ENCODE measurements at places on chromosomes 13 and 19.
A peak's percentile ranks its signal among the peaks of the same experiment; 100 is the strongest.

DNA sequence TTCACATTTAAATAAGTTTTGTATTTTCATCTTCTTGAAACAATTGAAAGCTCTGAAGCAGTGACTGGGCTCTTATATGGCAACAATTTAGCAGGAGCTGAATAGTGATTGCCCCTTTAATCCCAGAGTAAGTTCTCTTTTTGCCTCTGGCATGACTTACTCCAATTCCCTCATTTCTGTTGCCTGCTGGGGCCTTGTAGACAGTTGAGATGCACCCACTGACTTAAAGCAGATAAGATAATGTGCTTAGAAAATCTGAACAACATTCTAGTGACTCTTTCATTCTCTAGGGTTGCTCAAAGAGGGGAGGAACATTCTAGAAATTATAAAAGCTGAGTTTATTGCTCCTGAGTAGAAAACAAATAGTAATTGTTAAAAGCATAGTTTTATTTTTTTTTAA, 52.8 kb downstream of the AKAP11 start:
- no peak for DNase-seq

- DNase-seq, result no peak
Observed at GRCh38 chr19:2302319-2303210, 5.4 kb downstream of the LINGO3 start.

GRCh38 chr19:10828981-10829821, 6.8 kb downstream of the TMED1 start:
- no peak for DNase-seq

DNA sequence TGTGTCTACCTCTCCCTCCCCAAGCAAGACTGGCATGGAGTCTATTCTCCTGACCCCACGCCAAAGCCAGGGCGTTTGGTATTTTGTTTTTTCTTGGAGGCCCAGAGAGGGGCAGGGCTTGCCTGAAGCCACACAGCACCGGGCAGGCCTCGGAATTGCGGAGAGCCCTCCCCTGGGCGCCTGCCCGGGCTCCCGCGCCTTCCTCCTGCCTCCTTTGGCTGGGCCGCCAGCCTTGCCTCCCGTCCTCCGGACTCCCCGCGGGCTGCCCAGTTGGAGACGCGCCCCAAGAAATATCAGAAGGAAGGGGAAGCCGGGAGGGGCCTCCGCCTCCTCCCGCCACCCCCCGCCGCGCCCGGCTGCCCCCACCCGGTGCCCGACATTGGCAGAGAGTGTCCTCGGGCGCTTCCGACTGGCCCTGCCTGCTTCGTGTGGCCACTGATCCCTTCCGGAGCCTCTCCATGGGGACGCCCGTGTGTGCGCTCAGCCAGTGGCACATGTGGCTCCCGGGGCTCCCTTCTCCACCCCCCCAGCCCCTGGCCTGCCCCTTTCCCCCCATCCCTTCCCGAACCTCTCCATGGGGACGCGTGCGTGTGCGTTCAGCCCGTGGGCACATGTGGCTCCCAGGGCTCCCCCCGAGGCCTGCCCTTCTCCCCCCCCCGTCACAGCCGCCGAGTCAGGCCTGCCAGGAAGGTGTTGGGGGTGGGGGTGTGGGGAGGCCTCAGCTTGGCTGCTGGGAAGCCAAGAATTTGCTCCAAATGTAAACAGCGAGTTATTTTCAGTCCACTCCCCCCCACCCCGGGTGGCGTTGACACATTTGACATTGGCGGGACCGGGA, 37.3 kb downstream of the NFIC start:
- peak; percentile 19 for DNase-seq

DNA sequence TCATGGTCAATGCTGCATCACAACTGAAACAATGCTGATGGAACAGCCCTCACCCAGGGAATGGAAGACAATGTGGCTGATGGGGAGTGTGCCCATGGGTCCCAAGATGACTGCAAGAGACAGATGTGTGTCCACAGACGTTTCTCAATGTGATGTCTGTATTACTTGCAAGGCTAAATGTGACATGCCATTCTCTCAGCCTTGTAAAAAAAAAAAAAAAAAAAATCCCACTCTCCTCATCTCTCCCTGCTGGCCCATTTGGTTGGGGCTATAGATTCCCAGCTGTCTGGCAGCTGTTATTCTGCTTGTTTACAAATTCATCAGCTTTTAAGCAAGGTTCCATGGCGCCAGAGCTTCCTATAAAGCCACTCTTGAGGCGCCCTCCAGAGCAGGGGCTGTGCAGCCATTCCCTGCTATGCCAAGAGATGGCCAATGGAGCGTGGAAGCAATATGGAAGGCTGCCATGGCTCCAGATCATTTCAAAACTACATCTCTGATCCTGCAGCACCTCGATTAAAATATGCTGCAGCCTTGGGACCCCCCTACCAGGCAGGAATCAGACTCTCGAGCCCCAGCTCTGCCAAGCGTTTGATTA, 294.8 kb downstream of the FOXO1 start:
- peak; percentile 52 for DNase-seq

DNA sequence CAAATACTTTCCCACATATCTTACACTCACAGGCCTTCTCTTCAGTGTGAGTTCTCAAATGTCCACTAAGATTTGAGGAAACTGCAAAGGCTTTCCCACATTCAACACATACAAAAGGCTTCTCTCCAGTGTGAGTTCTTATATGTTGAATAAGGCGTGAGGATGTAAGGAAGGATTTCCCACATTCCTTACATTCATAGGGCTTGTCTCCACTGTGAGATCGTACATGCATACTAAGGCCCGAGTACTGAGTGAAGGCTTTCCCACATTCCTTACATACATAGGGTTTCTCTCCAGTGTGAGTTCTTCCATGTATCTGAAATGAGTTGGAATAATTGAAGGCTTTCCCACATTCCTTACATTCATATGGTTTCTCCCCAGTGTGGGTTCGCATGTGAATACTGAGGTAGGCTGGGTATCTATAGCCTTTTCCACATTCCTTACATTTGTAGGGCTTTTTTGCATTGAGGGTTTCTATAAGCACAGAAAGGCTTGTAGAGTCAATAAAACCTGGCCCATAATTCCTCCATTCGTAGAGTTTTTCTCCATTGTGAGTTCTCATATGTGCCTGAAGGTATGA, 9.6 kb downstream of the ZNF426 start:
- DNase-seq, result no peak

DNA sequence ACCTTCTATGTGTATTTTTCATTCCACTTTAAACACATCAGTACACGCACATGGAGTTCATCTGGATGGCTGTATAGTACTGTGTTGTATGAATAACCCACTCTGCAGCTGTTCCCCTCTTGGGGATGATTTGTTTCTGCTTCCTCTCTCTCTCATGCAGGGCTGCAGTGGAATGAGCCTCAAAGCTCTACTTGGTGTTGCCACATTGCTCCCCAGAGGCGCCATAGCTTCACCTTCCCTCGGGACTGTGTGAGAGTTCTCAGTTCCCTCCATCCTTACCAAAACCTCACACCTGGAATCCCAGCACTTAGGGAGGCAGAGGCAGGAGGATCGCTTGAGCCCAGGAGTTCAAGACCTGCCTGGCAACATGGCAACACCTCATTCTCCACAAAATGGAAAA, 28.4 kb upstream of the GPR183 start:
- DNase-seq, result no peak

DNA sequence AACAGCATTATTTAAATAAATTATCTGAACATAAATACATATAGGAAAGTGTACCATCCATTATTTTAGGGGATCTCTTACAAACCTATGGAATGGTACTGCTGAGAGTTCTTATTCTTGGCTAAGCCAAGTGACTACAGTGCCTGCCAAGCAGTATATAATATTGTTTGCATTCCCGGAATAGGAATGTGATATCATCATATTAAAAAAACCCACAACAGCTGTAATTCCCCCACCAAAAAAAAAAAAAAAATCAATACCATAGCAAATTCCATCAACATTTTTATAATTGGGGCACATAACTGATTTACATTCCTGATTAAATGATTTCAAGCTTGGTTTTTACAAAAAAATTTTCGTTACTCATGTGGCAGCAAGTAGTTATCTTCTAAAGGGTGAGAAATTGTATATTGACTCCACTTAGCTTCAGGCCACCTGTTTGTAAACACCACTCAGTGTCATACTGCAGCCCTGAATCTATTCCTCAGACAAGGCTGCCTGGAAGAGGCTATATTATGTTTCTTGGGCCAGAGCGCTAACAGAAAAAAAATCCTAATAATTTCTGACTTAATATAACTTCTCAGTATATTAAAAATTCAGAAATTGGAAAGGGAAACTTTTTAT, 278.1 kb downstream of the DNAJC15 start:
- peak; percentile 64 for DNase-seq

DNA sequence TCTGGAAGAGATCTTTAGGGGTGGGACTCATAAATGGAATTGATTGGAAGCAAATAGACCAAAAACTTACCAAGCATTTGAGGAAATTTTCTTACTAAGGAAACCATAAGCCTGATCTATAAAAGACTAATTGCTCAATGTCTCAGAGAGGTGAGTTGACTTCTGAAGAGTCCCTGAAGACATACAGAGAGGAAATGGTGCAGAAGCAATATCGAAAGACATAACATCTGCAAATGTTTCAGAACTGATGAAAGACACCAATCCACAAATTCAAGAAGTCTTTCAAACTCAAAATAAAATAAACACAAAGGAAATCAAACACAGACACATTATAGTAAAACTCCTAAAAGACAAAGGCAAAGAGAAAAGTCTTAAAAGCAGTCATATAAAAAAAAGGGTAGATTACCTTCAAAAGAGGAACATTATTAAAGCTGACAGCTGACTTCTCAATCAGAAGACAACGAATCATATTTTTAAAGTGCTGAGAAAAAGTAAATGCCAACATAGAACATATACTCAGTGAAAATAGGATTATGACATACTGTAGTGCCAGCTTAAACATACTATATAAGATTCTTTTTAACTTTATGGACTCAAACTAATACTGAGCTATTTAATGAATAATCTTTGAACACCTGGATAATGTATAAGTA, 45.4 kb upstream of the CALM3 start:
- no peak for DNase-seq

- no peak for DNase-seq
Observed at GRCh38 chr19:54608792-54609191, 15.4 kb downstream of the LILRA1 start.

DNA sequence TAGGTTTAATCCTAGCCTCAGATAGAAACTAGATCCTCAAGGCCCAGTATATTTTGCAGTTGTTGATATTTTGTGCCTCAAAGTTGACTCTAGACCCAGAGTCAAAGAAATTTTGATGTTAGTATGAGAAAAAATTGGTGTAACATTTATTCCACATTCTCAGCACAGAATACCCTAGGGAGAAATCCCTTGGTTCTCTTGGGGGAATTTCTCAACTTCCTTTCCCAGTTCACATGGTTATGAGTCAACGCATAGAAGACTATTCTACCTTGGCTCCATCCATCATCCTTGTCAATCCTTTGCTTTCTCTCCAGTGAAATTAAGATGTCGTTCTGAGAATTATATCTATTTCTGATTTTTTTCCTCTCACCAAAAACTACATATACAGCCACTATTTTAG, 145.3 kb downstream of the POSTN start:
- DNase-seq, result no peak

- no peak for DNase-seq
Observed at GRCh38 chr13:97266772-97267417, 44.8 kb downstream of the MBNL2 start.

GRCh38 chr13:107770541-107770940, 444.8 kb downstream of the LIG4 start:
- no peak for DNase-seq

DNA sequence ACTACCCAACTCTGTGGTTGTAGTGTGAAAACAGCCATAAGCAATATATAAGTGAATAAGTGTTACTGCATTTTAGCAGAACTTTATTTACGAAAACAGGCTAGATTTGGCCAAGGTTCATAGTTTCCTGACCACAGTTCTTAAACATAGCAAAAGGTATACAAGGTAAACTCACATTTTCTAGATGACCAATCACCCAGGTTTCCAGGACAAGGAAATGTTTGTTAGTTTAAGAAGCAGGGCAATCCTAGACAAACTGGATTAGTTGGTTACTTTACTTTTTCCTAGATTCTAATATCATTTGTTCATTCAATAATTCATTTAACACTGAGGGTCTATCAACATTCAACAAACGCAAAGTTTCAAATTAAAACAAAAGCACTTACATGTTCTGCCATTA, 201.7 kb downstream of the SPRY2 start:
- DNase-seq, result no peak

DNA sequence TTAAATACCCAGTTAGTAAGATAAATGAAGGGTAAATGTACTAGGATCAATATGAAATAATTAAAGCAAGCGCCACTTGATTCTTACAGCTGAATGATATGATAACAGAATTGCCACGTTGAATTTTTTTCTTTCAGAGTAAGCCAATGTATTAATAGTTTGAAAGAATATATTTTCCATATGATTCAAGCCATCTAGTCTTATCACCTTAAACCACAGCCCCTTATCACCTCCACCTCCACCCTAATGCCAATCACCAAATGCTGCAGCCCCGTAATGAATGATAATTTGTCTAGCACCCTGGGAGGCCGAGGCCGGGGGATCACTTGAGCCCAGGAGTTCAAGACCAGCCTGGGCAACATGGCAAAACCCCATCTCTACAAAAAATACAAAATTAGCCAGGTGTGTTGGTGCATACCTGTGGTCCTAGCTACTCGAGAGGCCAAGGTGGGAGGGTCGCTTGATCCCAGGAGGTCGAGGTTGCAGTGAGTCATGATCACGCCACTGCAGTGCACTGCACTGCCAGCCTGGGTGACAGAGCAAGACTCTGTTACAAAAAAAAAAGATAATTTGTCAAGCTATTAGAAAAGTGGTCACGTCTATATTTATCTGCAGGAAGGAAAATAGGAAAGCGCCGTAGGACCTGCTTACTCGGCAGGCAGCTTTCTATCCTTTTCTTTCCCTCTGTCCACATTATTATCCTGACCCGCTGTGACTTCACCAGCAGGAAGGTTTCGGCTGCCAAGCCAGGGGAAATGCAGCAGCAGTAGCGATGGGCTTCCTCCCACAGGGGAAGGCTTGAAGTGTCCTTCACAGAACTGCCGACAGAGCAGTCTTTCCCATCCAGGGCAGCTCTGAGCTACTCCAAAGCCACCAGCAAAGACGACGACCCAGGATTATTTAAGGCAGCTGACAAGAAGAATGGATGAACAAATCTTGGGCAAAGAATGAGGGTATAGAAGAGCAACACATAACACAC, 19.7 kb upstream of the CLN5 start:
- no peak for DNase-seq

GRCh38 chr19:18606281-18607225, at the start of gene CRLF1:
TSS of gene CRLF1 (minus strand) at chr19:18606799. CDS start at chr19:18606656, 143 bp downstream.
- DNase-seq, result no peak

GRCh38 chr13:22468045-22468444, 712.7 kb upstream of the SGCG start:
- no peak for DNase-seq

GRCh38 chr19:38784224-38784623, 4.8 kb upstream of the LGALS7B start:
- DNase-seq, result no peak

Data from NCI-H1092 treated with DMSO at 0.1 percent for 48 hours (cell line).